ENCODE measurements at places on chromosomes 6 and 20.
A peak's percentile ranks its signal among the peaks of the same experiment; 100 is the strongest.

DNA sequence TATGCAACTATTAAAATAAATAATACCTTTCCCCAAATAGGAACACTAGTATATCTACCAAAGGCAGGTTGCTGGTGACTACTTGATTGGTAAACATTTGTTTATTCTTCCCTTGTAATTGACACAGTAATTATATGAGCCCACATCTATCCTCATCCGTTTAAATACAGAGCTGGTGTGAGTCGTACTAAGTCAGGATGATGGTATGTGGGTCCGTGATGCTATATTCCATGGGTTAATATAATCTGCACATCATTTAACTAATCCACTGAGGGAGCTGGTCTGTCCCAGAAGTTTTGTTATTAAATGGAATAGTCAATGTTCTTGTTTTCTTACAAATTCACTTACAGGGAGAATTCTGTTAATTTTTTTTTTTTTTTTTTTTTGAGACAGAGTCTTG is 164.0 kb upstream of the AGPAT4 start:
- DNase-seq = no peak

GRCh38 chr20:15618912-15619311 is 954.3 kb downstream of the KIF16B start:
- DNase-seq = no peak

DNA sequence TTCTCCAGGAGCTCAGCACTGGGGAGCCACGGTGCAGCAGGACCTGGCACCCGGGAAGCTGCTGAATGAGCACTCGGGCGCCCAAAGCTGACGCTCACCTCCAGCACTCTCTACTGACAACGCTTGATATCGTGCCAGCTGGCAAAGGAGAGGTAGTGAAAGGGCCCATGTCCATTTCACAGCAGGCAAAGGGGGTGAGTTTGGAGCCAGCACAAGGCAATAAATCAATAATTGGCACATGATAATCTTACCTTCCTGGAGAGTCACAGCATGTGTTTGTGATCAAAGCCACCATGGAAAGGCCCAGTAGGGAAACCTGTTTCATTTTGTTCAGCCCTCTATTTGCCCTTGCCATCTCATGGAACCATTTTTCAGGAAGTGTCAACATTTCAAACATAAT is 23.3 kb upstream of the SMIM26 start:
- DNase-seq = no peak

DNA sequence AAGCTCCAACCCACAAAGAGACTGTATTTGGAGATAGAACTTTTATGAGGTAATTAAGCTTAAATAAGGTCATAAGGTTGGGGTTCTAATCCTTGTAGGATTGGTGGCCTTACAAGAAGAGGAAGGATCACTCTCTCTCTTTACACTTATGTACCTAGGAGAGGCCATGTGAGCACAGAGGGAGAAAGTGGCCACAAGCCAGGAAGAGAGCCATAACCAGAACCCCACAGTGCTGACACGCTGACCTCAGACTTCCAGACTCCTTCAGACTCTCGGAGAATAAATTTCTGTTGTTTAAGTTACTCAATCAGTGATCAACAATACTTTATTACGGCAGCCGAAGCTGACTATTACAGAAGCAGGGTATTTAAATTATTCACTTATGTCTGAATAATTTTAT is 430.5 kb upstream of the EPHA7 start:
- no peak for DNase-seq

- DNase-seq = peak; percentile 91
Observed at GRCh38 chr6:53048431-53049195, 16.6 kb upstream of the FBXO9 start.

DNA sequence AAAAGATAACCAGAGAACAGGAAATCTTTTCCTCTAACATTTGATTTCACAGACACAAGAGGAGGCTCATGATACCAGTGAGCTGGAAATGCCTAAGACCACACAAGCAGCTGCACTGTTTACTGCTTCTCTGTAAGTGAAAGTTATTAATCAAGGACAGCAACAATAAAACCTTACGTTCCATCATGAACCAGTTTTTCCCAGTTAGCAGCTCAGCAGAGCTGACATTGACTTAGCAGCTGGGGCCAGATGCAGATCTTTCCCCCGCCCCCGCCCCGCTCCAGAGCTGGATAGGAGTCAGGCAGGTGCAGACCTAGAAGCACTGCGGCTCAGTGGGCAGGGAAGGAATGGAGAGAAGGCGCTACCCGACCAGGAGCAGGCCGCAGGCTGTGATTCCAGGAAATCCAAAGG is 275.2 kb downstream of the GMDS start:
- DNase-seq = no peak

GRCh38 chr6:148530976-148531375 is 188.3 kb downstream of the SASH1 start:
- DNase-seq = peak; percentile 46

All from fibroblast of pulmonary artery (primary cell).